ENCODE measurements at places on chromosomes 1 and 21.
A peak's percentile ranks its signal among the peaks of the same experiment; 100 is the strongest.

GRCh38 chr1:108961752-108962486 lies 1.4 kb downstream of the CLCC1 start:
- no peak for DNase-seq

DNA sequence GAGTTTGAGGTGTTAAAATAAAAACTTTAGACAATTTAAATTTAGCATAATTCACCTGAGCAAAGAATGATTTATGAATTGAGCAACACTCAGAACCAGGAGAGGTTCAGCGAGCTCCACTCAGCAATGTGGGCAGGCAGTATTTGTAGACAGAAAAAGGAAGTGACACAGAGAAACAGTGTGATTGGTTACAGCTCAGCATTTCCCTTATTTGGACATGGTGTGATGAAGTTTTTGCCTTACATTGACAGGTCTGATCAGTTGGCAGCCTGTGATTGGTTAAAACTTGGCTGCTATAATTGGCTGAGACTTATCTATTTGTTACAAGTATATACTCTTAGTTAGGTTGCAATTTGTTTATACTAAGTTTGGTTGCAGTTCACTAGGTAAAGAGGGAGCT lies 621.2 kb upstream of the PRMT6 start:
- DNase-seq, result no peak

- DNase-seq, result no peak
These were observed 53.9 kb upstream of the PDE9A start for GRCh38 chr21:42599486-42599885.

- no peak for DNase-seq
These were observed 6.2 kb downstream of the WNT9A start for GRCh38 chr1:227941509-227942020.

DNA sequence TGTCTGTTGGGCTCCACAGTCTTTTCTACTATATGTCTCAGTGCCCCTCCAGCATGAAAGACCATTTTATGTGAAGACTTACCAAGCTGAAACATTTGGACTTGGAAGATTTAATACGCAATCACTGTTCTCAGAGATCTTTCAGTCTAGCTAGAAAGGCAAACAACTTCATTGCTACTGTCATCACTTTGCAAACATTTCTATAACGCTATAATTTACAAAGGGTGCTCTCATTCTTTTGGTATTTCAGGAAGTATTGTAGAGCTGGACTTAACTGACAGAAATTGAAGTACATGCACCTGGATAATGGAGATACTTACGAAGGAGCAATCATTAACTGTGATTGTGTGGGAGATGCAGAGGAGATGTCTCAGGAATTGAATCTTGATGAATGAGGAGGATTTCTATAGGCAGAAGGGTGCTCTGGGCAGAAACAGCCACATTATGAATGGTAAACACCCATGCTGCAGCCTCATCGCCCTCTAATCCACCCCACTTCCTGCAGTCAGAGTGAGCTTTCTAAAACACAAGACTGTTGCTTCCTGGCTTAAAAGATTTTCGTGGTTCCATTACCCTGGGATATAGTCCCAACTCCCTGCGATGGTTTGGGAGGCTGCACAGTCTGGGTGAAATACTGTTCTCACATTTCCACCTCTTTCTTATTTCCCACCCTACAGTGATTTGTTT lies 75.1 kb upstream of the GNG12 start:
- DNase-seq, result no peak

DNA sequence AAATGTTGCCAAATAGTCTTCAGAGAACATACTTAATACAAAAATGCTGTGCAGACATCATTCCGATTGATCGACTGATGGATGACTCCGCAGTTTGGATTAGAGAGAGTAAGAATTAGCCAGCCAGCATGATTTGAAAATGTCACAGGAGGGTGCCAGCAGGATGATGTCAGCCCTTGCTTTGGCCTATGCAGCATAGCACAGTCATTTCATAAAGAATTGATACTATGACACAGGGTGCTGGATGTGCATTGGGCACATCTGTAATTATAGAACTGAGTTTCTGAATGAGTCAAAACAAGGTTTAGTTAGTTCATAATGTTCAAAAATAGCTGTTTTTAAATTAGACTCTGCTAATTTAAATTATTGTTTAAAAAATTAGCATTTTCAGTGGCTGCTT lies 21.6 kb upstream of the TRAF5 start:
- peak; percentile 54 for DNase-seq

DNA sequence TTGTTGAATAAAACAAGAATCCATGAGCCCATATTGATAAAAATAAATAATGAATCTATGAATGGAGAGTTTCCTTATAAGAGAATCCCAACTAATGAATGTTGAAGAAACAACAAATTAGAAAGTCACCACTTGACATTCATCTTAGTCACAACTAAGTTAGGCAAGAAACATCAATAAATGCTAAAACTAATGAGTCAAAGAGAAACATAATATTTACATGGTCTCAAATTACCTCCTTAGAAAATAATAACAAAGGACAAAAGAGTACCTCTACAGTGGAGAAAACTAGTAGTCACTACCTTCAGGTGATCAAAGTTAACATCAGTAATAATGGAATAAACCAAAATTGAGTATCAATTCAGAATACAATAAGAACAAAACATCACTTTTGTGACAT lies 93.5 kb downstream of the AKT3 start:
- DNase-seq, result no peak

- no peak for DNase-seq
These were observed 8.8 kb downstream of the BARHL2 start for GRCh38 chr1:90708236-90708786.

- no peak for DNase-seq
These were observed 24.1 kb downstream of the MEGF6 start for GRCh38 chr1:3586986-3587759.

DNA sequence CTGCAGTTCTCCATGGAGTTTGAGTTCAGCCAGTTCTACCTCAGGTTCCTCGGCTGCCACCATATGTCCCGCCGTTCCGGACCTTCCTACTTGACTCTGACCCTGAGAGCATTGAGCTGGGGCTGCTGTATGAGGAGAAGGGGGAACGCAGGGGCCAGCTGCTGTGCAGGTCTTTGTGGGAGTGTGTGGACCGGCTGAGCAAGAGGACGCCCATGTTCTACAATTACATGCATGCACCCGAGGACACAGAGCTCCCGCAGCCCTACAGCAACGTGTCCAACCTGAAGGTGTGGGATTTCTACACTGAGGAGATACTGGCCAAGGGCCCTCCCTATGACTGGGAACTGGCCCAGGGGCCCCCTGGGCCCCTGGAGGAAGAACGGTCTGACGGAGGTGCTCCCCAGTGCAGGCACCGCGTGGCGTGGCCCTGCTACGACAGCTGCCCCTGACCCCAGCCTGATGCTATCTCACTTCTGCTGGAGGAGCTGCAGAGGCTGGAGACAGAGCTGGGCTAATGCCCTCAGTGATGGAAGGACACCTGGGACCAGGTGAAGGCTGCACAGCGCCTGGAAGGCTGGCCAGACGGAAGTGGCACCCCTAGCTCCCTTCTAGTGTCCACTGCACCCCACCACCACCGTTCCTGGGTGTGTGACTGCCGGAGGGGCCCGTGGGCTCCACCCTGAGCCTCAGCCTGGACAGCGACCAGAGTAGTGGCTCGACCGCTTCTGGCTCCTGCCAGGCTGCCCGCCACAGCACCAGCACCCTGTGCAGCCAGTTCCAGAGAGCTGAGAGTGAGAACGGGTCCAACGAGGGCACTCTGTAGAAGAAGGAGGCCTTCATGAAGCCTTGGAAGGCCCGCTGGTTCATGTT lies 20.8 kb upstream of the NPPB start:
- no peak for DNase-seq

GRCh38 chr1:43766818-43767525 lies 59.6 kb downstream of the ST3GAL3 start:
- no peak for DNase-seq

DNA sequence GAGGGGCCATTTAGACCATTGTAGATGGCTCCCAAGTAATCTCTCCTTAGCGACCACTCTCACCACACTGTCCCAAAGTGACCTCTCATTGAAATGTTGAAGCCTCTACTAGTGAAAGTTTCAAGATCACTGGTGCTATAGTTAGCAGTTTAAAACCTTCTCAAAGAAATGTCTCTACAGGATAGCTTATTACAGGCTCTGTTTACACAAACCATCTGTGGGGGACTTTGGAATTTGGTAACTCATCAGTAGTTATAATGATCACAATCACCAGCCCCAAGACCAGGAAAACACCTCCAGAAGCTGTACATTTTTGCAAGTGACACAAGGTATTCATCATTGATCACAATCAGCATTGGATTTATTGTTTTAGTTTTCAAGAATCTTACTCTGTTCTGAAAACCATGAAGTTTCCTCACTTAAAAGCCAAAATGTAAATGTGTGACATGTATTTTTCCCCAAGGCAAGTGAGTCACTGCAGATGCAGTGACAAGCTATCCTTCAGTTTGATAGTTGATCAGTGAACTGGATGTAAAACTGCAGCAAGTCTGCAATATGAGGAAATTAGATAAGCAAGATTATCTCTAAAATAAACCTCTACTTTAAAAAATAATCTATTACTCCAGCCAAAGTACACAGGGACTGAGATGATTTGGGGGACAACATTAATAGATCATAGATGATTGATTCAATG lies 41.9 kb downstream of the C21orf91 start:
- DNase-seq, result no peak

DNA sequence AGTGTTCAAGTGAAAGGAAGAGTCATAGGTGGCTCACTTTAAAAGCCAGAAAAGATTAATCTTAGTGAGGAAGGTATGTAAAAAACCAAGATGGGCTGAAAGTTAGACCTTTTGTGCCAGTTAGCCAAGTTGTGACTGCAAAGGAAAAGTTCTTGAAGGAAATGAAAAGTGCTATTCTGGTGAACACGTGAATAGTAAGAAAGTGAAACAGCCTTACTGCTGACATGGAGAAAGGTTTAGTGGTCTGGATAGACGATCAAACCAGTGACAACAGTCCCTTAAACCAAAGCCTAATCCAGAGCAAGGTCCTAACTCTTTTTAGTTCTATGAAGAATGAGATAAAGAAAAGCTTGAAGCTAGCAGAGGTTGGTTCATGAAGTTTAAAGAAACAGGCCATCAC lies 106.4 kb downstream of the CTH start:
- DNase-seq, result no peak

- no peak for DNase-seq
These were observed 927 bp downstream of the UAP1 start for GRCh38 chr1:162562470-162562828.

- no peak for DNase-seq
These were observed 62.0 kb upstream of the ABCG1 start for GRCh38 chr21:42156690-42157605.

DNA sequence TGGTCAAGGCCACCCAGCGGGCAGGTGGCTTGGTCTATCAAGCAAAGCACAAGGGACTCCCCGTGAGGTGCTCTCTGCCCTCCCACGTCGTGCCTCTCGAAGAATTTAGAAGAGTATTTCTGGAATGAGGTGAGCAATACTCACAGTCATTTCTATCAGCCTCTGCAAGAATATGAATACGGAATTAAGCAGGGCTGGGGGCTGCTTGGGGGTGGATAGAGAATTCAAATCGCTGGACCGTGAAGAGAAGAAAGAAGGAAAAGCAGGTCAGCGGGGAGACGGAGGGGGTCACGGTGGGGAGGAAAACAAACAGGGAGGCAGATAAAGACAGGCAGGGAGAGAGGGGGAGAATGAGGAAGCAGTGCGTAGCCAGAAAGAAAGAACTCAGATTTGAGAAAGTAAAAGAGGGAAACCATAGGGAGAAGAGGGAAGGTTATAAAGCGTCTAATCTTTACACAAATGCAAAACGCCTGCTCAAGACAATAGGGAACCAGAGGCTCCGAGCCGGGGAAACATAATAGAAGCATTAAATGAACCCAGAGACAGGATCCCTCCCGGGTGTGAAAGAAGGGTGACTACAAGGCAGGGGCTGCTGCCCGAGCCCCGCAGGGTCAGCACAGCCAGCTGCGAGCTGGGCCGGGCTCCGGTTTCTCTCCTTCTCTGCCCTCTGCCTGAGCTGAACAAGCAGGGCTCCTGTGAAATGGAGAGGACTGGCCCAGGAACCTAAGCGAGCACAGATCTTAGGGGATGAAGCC lies 2.1 kb upstream of the EDN2 start:
- no peak for DNase-seq

GRCh38 chr21:14602382-14602958 lies 56.4 kb upstream of the SAMSN1 start:
- no peak for DNase-seq

DNA sequence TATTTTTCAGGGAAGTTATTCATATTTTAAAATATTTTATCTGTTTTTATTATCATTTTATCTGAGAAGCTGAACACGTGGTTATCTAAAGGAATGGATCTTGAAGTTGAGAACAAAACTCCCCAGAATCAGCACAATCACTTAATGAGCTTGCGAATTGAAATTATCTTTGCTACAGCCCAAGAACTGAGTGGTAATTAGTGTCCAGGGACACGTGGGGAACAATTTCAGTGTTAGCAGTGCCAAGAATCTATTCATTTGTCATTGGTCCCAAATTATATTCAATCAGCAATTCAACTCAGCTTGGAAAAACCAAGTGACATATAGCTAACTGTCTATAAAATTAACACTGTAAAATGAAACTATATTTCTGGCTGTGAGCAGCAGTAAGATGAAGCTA lies 197.6 kb upstream of the UBE2U start:
- no peak for DNase-seq

DNA sequence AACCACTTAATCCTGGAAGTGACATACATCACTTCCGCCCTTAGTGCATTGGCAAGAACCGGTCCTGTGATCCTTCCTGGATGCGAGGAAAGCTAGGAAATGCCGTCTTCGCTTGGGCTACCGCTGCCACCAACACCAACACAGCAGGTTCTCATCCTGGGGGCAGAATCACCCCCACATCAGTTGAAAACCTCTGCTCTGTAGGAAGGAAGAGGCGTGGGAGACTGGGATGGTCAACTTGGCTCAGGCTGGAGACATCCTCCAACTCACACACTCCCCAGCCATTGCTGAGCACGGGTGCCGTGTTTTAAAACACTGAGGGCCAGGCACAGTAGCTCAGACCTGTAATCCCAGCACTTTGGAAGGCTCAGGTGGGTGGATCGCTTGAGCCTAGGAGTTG lies 74.9 kb downstream of the ALPL start:
- DNase-seq, result no peak

DNA sequence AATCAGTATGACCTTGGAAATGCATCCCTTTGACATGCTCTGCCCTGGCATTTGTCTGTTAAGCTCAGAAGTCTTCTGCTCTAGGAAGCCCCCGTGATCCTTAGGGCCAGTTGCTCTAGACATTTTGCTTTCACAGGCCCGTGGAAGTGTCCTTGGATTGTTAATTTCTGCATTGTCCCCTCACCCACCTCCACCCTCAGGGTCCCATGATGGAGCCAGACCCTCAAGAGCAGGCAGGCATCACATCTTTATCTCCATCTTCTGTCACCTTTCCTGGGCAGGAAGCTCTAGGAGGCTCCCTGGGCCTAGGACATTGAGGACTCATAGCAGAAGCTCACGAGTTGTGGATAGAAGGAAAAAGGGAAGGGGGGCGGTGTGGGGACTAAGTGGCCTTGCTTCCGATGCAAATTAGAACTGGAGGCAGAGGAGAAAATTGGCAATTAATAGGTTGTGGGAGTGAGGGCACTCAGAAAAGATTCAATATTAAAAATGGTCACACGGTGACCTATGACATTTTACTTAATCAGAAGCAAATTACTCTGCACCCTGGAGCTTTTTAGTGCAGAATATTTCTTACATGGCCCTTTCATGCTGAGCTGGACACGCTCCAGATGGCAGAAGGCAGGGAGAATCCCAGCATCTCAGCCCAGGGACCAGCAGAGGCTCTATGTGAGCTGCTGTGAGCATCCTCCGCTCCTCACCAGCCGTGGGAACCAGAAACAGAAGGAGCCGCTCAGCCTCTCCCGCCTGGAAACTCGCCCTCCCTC lies 185.0 kb downstream of the MATN1 start:
- DNase-seq, result no peak

Data from activated naive CD4-positive, alpha-beta T cell treated with anti-CD3 and anti-CD28 coated beads, Interleukin-2, amount 50 U/mL, for 16 hours (primary cell).